ENCODE measurements at places on chromosomes 4 and X.
A peak's percentile ranks its signal among the peaks of the same experiment; 100 is the strongest.

GRCh38 chr4:128553686-128554515 is 255.6 kb upstream of the JADE1 start:
- no peak for DNase-seq

DNA sequence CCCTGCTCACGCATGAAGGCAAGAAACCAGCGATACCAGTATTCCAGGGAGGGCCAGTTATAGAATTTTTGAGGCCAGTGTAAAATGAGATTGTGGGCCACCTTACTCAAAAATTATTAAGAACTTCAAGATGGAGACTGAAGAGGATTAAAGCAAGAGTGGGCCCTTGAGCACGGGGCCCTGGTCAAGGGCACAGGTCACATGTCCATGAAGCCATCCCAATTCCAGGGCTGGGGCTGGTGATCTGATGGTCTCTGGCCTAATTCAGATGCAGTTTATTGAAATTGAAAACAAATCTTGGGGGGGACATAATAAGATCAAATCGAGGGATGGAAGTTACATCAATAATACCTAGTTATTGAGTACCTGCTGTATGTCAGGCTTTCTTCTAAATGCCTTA is 58.3 kb downstream of the SMIM20 start:
- DNase-seq = no peak

DNA sequence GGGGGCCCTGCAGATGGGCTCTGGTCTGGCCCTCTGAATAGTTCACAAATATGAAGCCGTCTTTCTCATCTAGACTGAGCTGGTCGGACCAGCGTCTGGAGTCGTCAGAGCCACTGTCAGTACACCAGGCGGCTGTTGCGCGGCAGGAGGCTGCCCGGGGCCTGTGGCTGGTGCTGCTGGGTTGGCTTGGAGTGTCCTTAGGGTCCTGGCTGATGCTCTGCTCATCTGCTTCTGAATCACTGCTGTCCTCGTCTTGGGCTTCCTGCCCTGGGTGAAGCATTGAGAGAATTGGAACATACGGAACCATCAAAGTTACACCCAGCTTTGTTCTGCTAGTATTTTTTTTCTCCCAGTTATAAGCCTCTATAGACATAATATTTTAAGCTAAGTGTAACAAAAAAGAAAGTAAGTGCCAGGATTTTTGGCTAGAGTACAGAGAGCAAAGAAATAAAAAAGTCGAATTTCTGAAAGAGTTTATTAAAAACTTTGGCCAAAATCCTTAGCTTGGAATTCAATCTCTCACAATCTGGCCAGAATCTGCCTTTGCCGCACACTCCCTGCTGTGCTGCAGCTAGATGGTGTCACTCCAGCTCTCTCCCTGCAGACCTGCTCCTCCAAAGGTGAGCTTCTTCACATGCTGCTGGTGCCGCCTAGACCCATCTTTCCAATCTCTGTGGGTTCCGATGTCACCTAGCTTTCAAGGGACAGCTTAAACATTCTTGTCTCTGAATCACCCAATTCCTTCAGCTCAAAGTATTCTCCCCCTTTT is 96.2 kb downstream of the CDS1 start:
- no peak for DNase-seq

- DNase-seq = peak; percentile 11
These were observed 1.5 kb downstream of the CASP6 start for GRCh38 chr4:109701566-109702410.

GRCh38 chrX:15617111-15617510 is 16.4 kb upstream of the ACE2 start:
- DNase-seq = no peak

DNA sequence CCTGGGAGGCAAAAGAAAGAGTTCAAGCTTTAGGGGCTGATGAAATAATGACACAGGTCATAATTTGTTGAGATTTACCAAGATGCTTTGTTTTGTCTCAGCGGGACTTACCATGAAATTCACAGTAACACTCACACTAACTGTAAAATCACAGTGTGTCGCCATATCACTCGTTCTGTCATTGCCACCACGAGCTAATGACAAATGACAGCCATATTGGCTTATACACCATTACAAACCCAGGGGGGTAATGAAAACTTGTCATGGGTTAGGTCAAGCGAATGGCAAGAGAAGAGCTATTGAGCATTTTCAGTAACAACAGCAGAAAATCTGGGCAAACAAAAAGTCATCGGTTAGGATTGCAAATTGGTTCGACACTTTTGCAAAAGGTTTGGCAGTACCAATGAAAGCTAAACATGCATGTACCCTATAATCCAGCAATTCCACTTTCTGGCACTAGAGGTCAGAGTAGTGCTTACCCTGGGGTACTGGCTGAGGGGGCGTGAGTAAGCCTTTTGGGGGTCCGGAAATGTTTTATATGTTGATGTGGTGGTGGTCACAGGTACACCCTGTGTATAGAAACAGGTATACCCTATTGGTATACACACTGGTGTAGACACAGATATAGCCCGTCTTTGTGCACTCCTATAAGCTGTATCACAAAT is 83.9 kb upstream of the RAI2 start:
- DNase-seq = peak; percentile 37

GRCh38 chrX:110146521-110146920 is 143.6 kb downstream of the TMEM164 start:
- peak; percentile 75 for DNase-seq

DNA sequence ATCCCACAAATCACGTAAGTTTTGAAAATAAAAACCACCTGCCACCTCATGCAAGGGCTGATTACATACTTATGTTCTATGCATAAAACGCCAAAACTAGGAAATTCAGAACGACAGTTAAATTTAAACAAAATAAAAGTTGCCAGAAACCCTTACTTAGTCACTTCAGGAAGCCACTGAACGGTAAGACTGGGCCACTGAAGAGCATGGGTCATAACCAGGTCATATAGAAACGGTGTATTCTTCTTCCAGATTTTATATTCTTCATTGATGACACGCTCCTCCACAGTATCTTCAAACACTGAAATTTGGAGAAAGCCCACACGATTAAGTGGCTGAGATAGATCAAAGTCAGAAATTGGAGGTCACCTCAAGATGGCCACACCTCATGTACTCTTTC is 1.2 kb downstream of the RBBP7 start:
- no peak for DNase-seq

DNA sequence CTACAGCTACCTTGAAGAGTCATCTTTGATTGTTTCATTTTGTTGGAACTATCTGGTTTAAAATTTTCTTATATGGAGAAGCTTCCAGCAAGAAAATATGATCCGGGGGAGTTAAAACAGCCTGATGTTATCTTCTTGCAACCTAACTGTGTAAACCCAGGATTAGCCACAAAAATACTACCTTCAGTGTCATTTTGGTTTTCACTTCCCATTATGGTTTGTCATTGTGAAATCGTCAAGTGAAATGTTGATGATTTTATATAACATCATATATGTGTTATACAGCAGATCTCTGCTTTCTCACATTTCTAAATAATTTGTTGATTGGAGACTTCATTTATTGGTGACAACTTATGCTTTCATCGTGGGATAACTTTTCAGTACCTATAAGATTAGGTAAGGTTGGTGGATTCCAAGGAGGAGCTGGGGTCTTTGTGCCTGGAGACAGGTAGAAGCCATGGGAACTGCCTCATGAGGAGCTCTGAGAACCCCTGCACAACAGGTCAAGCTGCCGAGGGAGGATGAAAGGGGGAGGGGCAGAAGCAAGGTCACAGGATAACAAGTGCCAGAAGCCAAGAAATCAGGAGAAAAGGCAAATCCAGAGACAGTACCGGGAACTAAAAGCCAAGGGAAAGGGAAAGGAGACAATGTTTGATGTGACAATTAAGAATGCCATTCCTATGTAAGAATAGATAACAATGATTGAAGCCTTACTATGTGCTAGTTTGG is 7.2 kb downstream of the ARHGAP24 start:
- no peak for DNase-seq

- no peak for DNase-seq
These were observed 22.2 kb downstream of the KANTR start for GRCh38 chrX:53116101-53116500.

DNA sequence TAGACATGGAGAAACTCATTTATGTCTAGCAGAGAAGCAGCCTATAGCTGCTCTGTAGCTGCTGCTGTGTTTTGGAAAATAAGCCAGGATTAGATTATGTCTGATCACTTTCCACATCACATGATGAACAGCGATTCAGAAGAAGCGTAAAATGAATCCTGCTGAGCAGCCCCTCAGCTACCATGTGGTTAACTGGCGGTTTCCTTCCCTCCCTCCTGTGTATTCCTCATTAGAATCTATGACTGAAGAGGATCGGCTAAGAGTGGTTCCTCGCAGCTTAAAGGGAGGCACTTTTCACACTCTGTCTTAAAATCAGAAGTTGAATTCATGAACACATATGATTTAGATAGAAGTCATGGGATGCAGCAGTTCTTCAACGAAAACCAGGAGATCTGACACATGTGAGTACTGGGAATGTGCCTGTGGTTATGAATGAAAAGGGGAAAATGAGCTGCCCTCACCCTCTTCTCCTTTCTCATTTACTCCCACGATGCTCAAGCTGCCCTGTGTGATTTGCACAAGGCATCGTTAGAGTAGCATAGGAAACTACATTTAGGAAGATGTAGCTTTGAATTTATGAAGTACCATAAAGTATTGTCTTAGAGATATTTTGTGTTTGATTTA is at the start of gene PPEF1:
TSS of gene PPEF1 (plus strand) at position 220 of the 624 bp plus-strand sequence. CDS start at position 356, 136 bp downstream.
- peak; percentile 13 for DNase-seq

DNA sequence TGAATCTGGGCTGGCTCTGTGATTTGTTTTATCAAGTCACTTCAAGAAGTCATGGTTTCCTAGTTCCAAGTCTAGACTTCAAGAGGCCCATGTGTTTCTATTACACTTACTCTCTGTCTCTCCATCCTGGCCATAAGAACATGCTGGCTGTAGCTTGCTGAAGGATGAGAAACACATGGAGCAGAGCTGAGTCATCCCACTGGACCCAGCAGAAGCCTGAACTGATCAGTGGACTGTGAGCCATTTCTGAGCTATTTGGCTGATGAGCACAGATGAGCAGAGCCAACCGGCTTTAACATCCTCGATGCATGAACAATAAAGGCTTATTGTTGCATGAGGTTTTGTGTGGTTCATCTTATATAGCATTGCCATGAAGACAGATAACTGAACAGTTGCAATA is 290.6 kb upstream of the BOD1L1 start:
- DNase-seq = no peak

- DNase-seq = no peak
These were observed 26.6 kb upstream of the CD99 start for GRCh38 chrX:2664502-2664901.

DNA sequence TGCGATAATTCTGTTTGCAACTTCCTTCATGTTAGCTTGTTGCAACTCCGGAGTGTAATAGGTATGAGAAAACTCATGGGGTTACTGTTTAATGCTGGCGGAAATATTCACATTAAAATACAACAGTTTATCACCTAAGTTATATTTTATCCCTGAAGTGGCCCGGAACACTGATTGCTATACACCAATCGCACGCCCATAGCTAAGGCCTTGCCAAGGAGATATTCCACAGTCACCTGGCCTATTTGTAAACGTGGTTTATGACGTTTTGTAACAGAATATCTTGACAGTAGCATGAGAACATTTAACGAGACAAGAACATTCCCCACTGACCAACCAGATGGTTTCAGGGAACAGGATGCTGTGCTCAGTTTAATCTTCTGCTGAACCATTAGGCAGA is 23.2 kb upstream of the FAM90A26 start:
- no peak for DNase-seq

DNA sequence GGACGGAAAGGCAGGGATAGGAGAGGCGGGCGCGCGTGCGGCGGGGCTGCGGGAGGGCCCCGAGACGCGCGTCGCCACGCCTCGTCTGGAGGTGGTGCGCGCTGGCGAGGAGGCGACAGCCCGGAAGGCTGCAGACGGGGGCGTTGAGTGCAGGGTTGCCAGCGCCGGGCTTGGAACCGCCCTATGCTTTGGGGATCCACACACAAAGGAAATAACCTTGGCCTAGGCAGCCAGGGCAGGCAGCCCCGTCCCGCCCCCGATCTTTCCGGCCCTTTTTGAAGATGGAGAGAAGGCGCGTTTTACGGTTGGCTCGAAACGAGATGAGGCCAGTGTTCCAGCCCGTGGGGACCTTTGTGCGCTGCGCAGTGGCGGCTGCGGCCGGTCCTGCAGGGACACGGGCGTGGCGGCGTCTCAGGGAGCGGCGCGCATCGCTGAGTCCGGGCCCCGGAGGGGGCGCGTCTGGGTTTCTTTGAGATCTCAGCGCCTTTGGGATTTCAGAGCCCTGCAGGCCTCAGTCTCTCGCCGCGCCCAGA is 50.8 kb upstream of the TRIM2 start:
- peak; percentile 56 for DNase-seq

DNA sequence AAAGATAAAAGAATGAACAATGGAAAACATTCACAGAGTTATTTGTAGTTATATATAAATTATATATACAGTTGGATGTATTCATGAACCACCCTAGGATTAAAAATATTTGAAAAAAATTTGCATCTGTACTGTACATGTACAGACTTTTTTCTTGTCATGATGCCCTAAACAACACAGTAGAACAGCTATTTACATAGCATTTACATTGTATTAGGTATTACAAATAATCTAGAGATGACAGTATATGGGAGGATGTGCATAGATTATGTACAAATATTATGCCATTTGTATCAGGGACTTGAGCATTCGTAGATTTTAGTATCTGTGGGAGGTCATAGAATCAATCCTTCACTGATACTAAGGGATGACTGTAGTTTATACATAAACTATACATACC is 44.8 kb downstream of the GSTCD start:
- no peak for DNase-seq

DNA sequence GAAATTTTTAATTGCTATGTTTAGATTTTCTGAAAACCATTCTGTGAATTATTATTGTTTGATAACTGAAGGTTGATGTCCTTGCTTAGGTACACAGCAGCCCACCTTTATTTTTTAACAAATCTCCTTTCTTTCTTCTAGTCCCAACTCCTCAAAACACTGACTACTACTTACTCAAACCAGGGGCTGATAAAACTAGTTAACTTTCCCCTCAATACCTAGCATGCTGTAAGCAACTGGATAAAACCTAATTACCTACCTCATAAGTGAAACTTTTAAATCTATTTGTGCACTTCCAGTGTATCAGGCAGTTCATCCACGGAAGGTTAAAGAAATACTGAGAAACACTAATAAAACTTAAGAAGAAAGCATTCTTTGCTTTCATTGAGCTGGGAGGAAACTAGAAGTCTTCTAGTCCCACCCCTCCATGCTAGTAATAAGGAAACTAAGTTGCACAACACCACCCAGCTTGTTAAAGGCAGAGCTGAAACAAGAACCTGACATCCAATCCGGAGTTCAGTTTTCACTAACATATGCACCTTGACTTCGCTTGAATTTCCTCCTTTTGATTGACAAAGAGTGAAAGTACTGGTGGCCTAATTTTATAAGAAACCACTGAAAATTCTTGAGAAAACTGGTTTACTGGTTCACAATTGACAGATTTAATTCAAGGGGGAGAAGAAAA is 180.2 kb upstream of the TET2 start:
- DNase-seq = no peak

Measured in HEK293T (cell line).